ENCODE measurements at places on chromosomes 1 and 21. TPM values are rescaled to one million over a fixed set of nuclear protein-coding genes. Genes with fewer than 3 reads are reported as not detected.

RPAP2 gene
- 2.2 TPM for polyA plus RNA-seq

NPPA gene
- polyA plus RNA-seq = 0.68 TPM

GRCh38 chr1:96515430-96515829 is 206.2 kb upstream of the PTBP2 start:
- DNase-seq = no peak

GRCh38 chr1:26824731-26825130 is 1.8 kb upstream of the ZDHHC18 start:
- peak; percentile 57 for DNase-seq

- no peak for DNase-seq
Measured at GRCh38 chr1:170768929-170769328, 105.0 kb downstream of the PRRX1 start.

Data from small intestine (tissue), 16 donors.